ENCODE measurements at places on chromosomes 2 and 18.

GRCh38 chr18:54888933-54889332, 60.7 kb downstream of the RAB27B start:
- no peak for DNase-seq

GRCh38 chr18:9960258-9960904, 46.6 kb downstream of the VAPA start:
- no peak for DNase-seq

- no peak for DNase-seq
These were observed 118.1 kb upstream of the MSH6 start for GRCh38 chr2:47664817-47665216.

- DNase-seq: no peak
These were observed 133.1 kb downstream of the TTN start for GRCh38 chr2:178674122-178674521.

DNA sequence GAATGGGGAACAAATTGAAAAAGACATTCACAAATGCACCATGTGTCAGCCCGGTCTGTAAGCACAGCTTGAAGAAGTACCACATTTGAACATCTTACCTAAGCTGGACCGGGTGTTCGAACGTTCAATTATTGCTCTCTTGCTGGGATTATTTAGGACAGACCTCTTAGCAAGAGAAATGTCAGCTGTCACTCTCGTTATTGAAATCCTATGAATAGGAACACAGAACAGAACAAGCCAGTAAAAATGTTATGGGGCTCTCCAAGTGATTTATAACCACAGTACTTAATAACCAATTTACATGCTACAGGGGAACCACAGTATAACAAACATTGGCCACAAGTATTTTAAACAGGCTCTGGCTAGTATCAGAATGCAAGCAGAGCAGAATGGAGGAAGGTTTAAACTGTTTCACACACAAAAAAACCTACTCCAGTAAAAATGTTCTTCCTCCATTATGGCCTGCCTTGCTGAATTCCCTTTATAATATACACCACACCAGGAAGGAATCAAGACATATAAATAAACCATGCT, 32.5 kb upstream of the ARL5A start:
- DNase-seq: no peak

GRCh38 chr2:18849841-18850578, 260.6 kb upstream of the NT5C1B start:
- DNase-seq: no peak

- DNase-seq: no peak
These were observed 62.3 kb downstream of the NGEF start for GRCh38 chr2:232950751-232951150.

- no peak for DNase-seq
These were observed 115.4 kb upstream of the ZNF521 start for GRCh38 chr18:25467226-25467987.

- no peak for DNase-seq
These were observed 11.8 kb downstream of the IWS1 start for GRCh38 chr2:127514485-127514884.

DNA sequence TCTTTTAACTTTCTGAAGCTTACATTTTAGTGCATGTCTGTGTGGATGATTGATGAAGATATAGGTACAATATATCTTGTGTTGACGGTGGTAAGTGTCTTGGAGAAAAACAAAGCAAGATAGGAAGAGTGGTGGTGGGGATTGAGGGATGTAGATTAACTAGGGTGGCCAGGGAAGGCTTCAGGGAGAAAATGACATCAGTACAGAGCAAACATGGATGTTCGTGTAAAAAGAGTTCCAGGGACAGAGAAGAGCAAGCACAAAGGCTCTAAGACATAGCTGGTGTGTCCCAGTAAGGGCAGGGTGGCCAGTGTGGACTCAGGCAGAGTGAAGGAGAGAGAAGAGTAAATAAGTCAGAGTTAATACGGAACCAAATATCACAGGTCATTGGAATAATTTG, 2.7 kb upstream of the CERS6 start:
- no peak for DNase-seq

DNA sequence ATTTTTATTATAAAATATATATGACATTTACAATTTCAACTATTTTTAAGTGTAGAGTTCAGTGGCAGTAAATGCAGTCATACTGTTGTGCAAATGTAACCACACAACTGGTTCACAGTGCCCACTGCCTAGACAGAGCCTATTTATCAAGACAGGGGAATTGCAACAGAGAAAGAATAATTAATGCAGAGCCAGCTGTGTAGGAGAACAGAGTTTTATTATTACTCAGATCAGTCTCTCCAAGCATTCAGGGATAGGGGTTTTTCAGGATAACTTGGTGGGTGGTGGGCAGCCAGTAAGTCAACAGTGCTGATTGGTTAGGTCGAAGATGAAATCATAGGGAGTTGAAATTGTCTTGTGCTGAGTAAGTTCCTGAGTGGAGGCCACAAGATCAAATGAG, 200.3 kb downstream of the NYAP2 start:
- no peak for DNase-seq

GRCh38 chr2:200888704-200889625, at the start of the genes NIF3L1 and PPIL3:
Gene NIF3L1, plus strand, starts transcription at chr2:200889371. Its CDS starts 2,573 bp downstream, at chr2:200891944.
Gene PPIL3, minus strand, starts transcription at chr2:200889077. Its CDS starts 1,462 bp downstream, at chr2:200887615.
- DNase-seq: peak; percentile 89

DNA sequence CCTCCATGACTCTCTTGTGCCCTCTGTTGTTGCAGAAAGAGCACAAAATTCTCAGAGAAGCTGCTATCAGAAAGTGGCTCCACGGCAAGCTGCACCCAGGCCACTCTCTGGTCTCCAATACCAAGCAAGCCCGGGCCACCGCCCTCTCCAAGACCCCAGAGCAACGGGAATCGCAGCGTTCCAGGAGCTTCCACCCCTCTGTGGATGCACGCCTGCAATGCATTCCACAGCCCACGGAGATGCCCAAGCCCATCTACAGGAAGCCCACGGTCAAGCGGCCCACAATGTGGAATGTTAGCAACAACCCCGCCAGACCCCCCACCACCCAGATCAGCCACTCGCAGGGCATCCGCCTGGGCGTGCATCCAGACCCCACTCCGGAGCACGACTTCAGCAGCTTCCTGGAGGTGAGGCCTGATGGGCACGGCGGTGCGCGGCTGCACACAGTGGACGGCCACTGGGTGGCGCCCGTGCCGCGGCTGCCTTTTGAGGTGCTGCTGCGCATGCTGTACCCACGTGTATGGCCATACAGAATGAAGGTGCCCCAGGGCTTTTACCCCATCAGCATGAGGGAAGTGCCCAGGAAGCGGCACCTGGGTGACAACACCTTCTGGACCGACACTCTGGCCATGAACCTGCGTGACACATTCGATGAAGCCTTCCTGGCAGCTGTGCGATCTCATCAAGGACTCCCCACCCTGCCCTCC, 6.3 kb downstream of the ANKRD53 start:
- DNase-seq: peak; percentile 70

DNA sequence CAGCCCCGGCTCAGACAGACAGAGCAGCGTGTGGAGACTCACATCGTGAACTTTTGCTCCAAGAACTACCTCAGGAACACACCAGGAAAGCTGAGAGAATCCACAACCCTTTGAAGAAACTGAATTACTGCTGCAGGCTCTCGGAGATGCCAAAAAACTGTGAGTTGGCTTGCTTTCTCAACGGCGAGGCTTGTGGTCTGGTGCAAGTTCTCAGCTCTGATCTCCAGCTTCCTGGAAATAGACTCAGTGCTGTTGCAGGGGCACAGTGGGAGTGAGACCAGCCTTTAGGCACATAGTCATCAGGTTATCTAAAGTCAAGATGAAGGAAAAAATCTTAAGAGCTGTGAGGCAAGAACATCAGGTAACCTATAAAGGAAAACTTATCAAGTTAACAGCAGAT, 273.7 kb upstream of the LRATD1 start:
- DNase-seq: no peak

GRCh38 chr18:61702007-61702406, 190.8 kb downstream of the RNF152 start:
- DNase-seq: no peak

DNA sequence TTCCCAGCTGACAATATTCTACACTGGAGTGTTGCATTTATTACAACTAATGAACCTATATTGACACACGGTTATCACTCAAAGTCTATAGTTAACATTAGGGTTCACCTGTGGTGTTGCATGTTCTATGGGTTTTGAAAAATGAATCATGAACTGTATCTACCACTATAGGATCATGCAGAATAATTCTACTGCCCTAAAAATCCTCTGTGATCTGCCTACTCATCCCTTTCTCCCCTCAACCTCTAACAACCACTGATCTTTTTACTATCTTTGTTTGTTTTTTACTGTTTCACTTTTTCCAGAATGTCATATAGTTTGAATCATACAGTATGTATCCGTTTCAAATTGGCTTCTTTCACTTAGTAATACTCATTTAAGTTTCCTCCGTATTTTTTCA, 47.6 kb upstream of the TCF7L1 start:
- no peak for DNase-seq

- DNase-seq: no peak
These were observed 5.7 kb downstream of the SMC6 start for GRCh38 chr2:17747684-17748452.

GRCh38 chr2:46643493-46643892, 164.1 kb downstream of the TMEM247 start:
- DNase-seq: no peak

DNA sequence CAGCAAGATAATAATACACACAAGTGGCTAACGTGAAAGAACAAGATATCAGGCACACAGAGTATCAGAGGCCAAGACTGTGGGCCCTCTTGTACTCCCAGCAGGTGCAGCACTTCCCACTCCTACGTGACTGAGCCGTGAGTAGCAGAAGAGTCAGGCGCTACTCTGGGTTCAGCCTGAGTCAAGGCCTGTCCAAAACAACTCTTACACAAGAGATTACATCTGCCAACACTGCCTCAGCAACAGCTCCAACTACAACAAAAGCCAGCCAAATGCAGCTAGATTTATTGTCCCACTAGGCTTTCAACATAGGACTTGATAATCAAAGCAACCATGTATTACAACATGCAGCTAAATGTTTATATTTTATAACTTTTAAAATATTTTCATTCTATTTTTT, 56.2 kb downstream of the ITSN2 start:
- no peak for DNase-seq

DNA sequence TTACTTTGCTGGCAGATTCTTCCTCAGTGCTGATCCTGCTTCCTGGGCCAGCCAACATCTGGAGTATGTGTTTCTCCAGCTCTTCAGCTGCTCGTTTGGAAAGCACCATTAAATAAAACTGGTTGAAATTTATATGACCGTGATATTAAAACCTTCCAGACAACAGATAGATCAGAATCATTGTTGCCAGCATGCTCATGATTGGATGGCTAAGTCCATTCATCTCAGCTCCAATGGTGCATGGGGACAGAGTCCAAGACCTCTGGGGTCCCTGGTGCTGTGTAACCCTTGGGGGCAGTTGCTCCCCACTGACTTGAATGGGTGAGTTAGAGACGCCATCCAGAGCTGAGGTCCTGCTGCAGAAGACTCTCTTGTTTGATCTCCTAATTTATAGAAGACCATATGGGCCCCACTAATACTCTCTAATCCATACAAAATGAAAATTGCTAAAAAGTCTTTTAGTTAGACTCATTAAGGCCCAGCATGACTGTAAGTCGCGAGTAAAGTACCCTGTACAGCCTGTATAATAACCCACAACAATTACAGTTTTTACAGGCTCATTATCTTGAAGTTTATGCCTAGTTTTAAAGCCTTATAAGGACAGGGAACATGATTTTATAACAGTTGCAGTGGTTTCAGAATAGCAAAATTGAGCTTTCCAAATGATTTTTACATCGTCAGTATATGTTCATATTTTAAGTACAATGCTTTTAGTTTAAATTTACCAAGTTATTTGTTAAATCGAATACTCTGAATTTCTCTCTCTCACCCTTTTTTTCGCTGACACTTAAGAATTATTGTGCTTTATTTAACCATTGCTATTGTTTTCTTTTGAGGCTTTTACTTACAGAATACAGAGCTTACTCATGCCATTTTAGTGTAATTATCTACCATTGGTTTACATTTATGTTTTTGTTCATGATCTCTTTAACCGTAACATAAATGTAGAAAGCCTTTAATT, 60.0 kb downstream of the CABLES1 start:
- DNase-seq: no peak

GRCh38 chr2:11710632-11711353, 35.6 kb upstream of the LPIN1 start:
- no peak for DNase-seq

- no peak for DNase-seq
These were observed 48.3 kb downstream of the TNS1 start for GRCh38 chr2:217954469-217954868.

All from stimulated activated CD4-positive, alpha-beta T cell treated with anti-CD3 and anti-CD28 coated beads, Interleukin-1b, Interleukin-23, amount 100 ng/mL, for 1 hour (primary cell).